ENCODE measurements at places on chromosomes 6 and 20.
A peak's percentile ranks its signal among the peaks of the same experiment; 100 is the strongest.

DNA sequence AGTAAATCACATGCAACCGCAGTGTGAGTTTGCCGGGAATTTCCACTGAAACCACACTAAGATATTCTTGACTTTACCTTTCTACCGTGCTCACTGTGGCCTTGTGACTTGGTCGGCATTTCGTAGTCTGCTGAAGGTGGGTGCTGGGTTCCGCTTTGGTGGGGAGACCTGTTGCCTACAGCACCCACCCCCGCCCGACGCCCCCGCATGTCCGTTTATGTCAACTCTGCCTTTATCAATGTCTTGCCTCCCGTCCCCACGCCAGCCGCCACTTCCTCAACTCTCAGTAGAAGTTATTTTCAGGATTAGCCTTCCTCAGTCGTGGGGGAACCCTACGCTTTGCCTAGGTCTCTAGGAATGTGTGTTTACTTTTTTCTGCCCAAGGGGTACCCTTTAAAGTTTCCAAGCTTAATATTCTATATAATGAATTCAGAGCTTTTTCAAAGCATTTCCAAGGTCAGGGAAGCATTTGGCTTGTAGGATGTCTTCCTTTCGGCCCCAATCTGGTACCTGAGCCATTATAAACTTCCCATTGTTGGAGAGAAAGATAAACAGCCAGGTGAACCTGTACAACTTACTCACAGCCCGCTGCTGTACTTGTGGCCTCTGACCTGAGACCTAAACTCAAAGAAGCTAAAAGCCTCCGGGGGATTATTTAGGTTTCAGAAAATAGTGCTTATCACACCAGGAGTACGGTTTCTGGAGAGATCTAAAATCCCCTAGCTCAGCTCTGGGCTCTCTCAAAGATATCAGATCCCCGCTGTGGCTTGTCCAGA lies 54.2 kb downstream of the TBC1D7 start:
- DNase-seq, result peak; percentile 68

- DNase-seq, result no peak
Observed at GRCh38 chr20:38392356-38392755, 42.8 kb downstream of the SNHG17 start.

- DNase-seq, result no peak
Observed at GRCh38 chr20:59825944-59826759, 107.3 kb downstream of the SYCP2 start.

DNA sequence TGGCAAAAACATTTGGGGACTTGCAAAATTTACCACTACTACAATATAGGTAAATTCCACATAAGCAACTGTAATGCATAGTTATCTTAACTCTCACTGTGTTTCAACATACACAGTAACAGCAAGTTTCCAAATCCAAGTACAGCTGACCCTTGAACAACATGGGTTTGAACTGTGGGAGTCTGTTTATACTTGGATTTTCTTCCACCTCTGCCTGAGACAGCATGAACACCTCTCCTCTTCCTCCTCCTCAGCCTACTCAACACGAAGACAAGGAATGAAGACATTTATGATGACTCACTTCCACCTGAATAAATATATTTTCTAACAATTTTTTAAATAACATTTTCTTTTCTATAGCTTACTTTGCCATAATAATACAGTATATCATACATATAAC lies 25.6 kb downstream of the MAN1A1 start:
- DNase-seq, result no peak

DNA sequence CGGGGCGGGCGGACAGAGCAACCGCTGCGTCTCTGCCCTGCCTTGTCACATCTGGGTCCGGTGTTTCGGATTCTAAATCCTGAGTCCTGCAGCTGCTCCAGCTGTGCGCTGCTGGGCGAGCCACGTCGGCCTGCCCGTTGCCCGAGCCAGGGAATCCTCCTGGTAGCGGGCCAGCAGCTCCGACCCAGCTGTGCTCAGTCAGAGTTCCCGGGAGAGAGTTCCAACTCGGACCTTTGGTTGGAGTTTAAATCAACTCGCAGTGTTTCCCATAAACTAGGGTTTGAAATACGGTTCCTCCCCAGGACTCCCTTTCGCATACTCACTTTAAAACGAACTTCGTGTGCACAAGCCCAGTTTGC lies 315 bp upstream of the PDE10A start:
- DNase-seq, result no peak

- no peak for DNase-seq
Observed at GRCh38 chr6:148848915-148849314, 102.1 kb downstream of the UST start.

GRCh38 chr6:42012501-42013133 lies 37.7 kb upstream of the TAF8 start:
- no peak for DNase-seq

DNA sequence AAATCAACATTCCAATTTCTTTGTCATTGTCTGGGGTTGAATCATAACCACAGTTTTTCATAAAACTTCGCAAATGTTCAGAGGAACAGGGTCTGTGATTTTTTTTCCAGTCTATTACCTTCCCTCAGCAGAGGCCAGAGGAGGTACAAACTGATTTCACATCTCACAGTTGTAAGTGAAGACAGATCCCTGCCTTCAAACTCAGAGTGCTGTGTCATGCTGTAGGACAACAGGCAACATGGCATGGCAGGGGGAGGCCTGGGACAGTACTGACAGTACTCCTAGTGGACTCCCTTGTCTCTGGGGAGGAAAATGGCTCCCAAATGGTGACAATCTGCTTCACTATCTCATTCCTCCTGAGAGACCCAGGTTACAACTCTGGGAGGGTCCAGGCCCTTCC lies 308.6 kb downstream of the CDC5L start:
- no peak for DNase-seq

DNA sequence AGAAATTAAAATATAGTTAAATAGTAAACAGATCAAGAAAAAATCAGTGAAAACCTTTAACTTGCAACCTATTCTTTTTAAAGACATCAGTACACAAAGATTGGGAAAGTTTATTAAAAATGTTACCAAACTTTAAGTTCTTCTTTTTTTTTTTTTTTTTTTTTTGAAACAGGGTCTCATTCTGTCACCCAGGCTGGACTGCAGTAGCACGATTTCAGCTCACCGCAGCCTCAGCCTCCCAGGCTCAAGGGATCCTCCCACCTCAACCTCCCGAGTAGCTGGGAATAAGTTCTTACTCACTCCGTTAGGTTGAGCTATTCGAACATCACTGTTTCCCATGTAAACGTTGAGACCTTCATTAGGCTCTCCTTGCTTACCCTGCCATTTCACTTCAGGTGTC lies 5.6 kb downstream of the MAP3K5 start:
- no peak for DNase-seq

DNA sequence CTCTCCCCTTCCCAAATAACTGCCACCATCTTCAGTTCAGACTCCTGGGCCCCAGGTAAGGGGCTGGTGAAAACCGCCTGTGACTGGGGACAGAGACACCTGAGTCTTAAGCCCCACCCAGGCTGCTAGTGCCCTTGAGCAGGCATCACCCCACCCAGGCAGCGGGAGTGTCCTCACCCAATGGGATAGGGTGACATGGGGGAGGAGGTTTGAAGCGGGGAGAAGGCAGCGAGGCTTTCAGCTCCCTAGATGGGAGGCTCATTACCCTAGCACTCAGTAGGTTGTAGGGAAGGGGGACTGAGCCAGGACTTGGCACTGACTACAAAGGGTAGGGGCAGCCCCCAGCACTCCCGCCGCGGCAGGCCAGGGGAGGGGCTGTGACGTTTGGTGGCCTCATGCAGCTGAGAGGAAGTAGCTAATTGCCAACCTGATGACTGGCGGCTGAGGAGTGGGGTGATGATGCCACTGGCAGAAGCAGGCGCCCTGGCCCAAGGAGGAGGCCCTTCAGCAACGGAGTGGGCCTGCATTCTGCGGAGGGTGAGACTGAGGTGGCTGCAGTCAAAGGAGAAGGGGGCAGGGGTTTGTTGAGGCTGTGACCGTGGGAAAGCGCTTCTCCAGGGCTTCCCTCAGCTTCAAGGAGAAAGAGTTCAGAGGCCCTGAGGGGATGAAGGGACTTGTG lies 126.9 kb downstream of the MRPL14 start:
- peak; percentile 64 for DNase-seq

- no peak for DNase-seq
Observed at GRCh38 chr6:111871725-111872400, 1.4 kb downstream of the FYN start.

- no peak for DNase-seq
Observed at GRCh38 chr20:34243377-34243776, 2.2 kb downstream of the ASIP start.

- DNase-seq, result no peak
Observed at GRCh38 chr6:136962661-136963060, 40.6 kb downstream of the SLC35D3 start.

DNA sequence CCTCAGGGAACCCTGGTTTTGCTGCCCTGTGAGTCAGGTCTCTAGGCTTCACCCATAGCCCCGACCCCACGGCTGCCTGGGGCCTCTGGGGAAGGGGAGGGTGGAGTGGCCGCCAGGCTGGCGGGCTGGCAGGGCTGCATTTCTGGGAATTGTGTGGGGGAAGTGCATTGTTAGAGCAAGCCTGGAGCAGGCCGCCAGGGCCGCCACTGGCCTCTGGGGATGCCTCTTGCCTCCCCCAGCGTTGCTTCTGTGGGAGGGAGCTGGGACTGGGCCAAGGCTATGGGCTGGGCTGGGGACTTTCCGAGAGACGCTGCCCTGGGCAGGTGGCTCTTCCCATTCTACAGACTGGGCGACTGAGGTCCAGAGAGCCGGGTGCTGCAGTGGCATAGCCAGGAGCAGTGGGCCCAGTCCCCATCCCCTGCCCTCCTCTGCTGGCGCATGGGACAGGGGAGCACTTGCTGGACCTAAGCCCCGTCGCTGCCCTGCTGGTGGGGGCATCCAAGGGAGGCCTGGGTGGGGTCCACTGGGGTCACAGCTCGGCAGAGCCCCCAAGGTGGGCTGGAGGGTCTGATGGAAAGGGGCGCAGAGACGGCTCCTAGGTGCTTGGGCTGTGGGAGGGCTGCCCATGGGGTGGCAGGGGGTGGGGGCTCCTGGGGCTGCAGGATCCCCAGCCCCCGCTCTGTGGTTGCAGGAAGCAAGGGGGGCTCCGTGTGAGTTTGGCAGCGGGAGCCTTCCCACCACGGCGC lies 6.6 kb upstream of the SOX18 start:
- DNase-seq, result no peak

DNA sequence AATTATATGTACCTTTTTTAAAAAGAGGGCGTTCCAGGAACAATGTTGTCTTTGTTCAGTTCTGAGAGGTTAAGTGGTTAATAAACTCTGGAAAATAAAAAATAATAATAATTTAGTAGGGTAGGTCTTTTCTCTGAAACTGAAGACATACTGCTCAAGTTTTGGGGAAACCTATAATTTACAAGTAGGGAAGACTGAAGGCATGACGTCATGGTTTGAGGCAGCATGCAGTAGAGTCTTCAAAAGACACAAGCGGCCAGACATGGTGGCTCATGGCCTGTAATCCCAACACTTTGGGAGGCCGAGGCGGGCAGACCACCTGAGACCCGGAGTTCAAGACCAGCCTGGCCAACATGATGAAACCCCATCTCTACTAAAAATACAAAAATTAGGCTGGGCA lies 14.0 kb downstream of the STAU1 start:
- no peak for DNase-seq

GRCh38 chr6:162488444-162488843 lies 239.1 kb downstream of the PRKN start:
- no peak for DNase-seq

GRCh38 chr20:58438970-58439808 lies 50.2 kb downstream of the VAPB start:
- DNase-seq, result no peak

- peak; percentile 13 for DNase-seq
Observed at GRCh38 chr6:14930366-14930989, 315.4 kb upstream of the JARID2 start.

DNA sequence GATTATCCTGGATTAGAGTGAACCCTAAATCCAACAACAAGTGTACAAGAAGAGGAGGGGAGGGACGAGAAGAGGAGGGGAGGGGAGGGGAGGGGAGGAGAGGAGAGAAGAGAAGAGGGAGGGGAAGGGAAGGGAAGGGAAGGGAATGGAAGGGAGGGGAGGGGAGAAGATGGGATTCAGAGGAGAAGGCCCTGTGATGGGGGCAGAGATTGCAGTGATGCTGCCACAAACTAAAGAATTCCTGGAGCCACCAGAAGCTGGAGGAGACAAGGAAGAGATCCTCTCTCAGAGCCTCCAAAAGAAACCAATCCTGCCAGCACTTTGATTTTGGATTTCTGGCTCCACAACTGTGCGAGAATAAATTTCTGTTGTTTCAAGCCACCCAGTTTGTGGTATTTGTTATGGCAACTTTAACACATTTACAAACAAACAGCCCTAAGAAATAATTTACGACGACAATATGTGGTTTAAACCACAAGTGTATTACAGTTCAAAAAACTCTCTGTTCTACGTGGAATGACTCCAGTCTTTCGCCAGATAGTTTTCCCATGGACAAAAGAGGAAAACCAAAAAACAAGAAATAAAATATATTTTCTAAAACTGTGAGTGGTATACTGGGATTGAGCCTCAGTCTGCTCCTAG lies 235.4 kb downstream of the HDGFL1 start:
- DNase-seq, result no peak

DNA sequence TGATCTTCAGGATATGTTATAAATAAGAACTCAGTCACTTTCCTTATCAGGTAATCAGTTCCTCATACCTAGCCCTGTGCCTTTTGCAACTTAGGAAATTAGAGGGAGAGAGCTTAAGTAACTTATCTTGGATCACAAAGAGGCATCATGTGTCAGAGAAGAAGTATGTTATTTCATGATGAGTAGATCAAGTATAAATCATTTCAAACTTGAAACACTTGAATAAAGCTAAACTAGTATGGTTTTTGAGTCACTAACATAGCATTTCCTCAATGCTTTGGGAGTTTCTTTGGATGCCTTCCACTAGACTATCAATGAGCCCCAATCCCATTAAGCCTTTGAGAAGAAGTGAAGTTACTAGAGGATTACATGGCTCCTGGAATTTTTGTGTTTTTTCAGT lies 102.6 kb upstream of the TNFAIP3 start:
- no peak for DNase-seq

- no peak for DNase-seq
Observed at GRCh38 chr20:23130622-23131140, 44.6 kb upstream of the CD93 start.

DNA sequence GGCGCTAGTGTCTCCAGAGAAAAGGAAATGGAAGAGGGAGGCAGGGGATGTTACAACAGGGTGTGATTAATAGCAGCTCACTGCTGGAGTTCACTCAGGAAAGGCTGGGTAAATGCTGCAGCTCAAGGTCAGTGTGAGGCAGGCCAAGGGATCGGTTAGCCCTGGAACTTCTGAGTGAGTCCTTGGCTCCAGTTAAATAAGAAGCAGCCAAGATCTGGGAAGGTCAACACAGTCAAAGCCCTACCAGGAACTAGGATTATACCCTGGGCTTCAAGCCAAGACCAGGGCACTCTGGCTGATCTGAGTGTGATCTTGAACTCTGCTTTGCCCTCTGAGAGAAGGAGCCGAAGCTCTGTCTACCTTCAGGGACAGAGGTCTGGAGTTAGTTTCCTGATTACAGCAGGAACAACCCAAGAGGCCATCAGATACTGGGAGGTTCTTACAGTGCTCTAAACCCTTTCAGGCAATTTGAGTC lies 44.3 kb downstream of the TPD52L1 start:
- no peak for DNase-seq

All from activated CD4-positive, alpha-beta T cell treated with anti-CD3 and anti-CD28 coated beads, Interleukin-2, Interleukin-6, amounts not matched to agents 100 ng/mL and 50 ng/mL, durations not matched to agents 16 hours and 8 hours (primary cell).